ENCODE measurements at places on chromosomes 7 and 10.

DNA sequence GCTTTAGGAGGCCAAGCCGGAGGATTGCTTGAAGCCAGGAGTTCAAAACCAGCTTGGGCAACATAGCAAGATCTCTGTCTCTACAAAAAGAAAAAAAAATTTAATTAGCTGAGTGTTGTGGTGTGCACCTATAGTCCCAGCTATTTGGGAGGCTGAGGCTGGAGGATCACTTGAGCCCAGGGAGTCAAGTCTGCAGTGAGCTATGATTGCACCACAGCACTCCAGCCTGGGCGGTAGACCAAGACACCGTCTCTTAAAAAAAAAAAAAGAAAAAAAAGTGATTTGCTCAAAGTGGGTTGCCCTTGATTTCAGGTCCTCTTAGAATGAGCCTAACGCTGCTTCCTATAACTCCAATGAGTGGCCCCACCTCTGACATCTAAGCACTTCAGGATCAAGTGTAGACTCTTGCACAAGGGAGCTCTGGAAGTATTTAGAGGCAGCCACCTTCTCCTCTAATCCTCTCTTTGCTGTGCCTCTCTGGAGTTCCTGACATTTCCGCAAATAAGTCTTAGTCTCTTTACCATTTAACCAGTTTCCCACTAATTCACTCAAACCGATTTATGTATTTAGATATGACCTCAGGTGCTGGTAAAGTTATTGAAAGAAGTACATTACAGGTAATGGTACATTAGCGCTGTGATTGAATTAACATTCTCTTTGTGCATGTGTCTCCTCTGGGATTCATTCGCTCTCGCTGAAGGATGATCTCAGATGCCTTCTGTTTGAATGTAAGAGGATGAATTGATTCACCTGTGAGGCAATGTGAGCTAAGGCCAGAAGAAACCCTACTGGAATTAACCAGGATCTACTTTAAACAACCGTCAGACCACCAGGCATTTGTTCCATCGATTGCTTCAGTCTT is 60.8 kb upstream of the CELF2 start:
- DNase-seq: no peak

DNA sequence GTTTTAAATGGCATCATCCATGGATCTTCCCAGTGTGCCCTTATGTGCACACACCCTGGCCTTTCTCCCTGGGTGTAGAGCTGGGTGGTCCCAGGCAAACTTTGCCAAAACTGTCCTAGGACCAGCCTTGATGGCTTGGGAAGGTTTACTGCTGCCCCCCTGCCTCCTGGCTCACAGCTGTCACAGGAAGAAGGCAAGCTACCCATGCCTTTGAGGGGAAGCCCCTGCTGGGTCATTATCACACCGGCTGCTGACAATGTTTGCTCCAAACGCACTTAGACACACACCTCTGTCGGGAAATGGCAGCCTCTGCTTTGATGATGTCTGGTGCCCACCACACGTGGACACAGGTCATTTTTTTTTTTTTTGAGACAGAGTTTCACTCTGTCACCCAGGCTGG is 25.2 kb upstream of the FIGNL1 start:
- DNase-seq: peak; percentile 11

DNA sequence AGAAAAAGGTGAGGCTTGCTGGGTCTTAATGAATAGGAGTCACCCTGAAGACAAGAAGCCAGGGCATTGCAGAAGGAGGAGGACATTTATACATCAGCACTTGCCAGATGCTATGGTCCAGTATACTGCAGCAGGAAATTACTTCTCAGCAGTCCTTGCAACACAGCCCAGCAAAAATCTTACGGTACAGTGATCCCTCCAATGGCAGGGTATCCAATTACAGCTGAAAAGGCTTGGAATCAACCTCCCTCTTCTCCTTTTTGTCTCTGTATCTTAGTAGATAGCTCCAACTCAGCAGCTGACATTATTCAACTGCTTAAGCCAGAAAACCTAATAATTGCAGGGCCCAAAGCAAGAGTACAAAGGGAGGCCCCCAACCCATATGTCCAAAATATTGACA is 128.3 kb upstream of the COBL start:
- no peak for DNase-seq

- DNase-seq: peak; percentile 6
Observed at GRCh38 chr7:154409703-154410311, 357.6 kb downstream of the DPP6 start.

- no peak for DNase-seq
Observed at GRCh38 chr10:80461208-80462183, 7.4 kb downstream of the TSPAN14 start.

All from GM12865 (cell line).